ENCODE measurements at places on chromosomes 2 and 18.

DNA sequence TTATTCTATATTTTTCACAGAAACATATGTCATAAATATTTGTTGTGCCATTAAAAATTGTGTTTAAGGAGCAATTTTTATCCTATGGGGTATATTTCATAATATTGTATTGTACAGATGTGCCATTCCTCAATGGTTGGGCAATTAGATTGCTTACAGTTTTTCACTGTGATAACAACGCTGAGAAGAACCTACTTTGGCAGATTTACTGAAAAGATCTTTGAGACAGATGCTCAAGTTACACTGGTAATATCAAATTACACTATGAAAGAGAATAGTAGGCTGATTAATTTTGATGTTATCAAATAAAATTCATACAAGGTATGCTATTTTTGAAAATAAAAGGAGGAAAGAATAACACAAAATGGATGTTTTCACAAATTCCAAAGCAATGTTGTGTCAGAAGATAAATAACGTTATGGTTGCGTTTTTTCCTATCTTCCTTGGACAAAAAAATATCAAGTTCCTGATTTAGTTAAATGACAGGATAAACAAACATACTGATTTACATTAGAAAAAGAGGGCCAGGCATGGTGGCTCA lies 335.1 kb upstream of the ZNF521 start:
- no peak for DNase-seq

DNA sequence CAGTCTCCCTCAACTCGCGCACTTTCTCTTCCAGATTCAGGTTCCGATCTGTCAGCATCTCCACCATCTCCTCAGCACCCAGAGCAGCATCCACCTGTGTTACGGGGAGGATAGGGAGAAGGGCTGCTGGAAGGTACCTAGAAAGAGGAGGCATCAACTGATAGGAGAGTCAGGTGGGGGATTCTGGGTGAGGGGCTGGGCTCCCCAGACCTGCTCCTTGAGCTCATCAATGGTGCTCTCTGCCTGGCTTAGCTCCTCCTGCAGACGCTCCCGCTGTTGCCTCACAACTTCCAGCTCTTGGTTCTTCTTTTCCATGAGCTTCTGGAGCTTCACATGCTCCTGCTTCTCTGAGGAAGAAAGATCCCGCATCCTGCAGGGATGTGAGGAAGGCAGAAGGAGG lies 10.1 kb downstream of the DCTN1 start:
- no peak for DNase-seq

DNA sequence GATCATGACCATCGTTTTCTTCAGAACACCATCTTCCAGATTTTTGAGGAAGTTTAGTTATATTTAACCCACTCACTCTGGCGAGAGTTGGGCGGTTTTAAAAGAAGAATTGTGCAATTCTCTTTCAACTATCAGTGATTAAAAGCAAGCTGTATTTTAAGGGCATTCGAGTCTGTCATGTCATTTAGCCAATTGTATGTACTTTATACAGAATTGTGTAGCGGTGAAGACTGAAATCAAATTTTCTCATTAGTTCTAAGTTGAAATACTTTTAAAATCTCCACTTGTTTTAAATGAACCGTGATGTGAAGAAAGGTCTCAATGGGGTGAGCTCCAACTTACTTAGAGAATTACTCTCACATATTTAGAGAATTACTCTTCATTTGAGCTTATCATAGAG lies 214.6 kb upstream of the DTNA start:
- DNase-seq, result no peak

DNA sequence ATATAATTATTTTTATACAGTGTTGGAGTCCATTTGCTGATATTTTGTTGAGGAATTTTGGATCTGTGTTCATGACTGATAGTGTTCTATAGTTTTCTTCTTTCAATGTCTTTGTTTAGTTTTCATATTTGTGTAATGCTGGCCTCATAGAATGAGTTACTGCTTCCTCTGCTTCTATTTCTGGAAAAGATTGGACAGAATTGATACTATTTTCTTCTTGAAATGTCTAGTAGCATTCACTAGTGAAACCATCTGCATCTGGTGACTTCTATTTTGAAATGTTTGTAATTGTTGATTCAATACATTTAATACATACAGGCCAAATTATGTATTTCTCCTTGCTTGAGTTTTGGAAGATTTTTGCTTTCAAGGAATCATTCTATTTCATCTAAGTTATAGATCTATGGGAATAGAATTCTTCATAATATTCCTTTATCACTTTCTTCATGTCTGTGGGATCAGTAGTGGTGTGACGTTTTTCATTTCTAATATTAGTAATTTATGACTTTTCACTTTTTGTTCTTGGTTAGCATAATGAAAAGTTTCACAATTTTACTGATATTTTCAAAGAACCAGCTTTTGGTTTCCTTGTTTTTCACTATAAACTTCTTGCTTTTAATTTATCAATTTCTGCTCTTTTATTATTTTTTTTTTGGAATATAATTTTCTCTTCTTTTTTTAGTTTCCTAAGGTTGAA lies 509.9 kb upstream of the VRK2 start:
- no peak for DNase-seq

- DNase-seq, result no peak
These were observed 63.6 kb downstream of the ASXL2 start for GRCh38 chr2:25814681-25815080.

GRCh38 chr18:78978349-78979055 lies 1.1 kb upstream of the SALL3 start:
- no peak for DNase-seq

- no peak for DNase-seq
These were observed 118.4 kb downstream of the TSN start for GRCh38 chr2:121873864-121874263.

DNA sequence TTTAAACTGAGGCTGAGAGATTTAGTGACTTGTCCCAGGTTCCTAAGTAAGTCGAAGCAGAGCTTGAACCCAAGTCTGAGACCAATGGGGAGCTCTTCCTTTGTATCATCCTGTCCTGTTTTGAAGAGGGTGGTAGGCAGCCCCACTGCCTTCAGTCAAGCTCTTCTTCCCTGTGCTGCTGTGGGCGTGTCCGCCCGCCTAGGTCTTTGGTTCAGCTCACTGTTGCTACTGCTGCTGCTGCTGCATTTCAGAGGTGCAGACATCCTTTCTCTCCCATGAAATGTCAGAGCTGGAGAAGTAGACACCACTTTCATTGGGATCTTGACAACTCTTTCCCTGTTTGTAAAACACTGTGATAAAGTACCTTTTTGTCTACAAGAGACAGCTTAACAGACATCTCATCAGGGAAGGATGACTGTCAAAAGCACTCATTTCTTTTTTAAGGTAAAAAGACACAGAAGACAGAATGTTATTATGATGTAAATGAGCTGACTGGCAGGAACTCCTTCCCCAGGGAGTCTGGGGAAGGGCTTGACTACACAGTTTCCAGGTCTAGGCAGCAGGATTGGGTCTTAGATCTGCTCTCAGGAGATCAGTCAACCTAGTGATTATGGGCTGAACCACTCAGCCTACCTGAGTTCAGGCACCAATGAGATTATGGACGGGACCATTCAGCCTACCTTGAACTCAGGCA lies 91.7 kb upstream of the TRIB2 start:
- no peak for DNase-seq

DNA sequence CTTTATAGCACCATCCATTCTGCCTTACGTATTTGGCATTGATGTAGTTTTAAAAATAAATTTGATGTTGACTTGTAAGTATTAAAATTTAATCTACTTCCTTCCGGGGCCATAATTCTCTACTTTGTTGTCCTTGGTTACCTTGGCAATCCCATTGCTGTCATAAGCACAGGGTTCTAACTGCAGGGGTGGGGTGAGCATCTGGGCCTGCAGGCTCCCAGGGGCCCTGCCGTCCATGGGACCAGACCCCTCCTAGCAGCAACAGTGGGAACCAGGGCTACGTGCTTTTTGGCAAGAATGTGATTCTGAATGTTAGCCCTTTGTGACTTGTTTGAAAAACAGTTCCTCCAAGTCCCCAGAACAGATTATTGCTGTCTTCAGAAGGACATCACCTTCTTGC lies 4.9 kb downstream of the ASAP2 start:
- no peak for DNase-seq

DNA sequence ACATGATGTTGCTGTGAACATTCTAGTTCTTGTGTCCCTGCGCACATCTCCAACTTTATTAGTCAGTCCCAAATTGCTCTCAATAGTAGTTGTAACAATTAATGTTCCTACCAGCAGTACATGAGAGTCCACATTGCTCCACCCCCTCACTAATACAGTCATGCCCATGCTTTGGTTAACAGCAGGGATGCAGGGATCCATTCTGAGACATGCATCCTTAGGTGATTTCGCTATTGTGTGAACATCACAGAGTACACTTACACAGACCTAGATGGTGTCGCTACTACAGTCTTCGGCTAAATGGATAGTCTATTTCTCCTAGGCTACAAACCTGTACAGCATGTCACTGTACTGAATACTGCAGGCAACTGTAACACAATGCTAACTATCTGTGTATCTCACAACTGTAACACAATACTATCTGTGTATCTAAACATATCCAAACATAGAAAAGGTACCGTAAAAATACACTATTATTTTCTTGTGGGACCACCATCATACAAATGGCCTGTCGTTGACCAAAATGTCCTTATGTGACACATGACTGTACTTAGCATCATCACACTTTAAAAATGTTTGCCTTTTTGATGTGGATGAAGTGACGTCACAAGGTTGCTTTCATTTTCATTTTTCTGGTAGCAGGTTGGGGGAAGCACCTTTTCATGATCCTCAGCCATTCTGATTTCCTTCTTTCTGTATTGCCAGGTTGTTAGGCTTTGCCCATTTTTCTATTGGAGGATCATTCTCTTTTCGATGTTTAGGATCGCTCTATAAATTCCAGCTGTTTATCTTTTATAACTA lies 82.9 kb upstream of the RNF152 start:
- DNase-seq, result no peak

DNA sequence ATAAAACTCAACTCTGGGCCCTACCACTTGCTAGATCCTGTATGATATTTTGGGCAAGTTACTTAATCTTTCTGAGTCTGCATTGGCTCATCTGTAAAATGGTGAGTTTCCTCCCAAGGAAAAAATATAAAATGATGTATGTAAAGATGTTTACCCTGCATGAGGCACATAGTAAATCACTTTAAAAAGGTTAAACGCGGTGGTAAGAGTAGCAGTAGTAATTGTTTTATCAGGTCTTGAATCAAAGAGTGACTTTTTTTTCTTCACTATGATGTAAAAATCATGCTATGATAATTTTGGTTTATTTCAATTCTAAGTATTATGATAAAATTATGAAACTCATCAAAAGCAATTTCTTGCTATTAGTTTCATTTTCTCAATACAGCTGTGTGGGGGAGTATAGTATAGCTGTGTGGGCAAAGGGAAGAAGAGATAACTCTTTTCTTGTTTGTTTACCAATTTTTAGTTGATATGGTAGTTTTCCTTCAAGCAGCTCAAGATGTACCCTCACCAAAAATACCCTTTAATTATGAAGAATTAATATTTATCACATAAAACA lies 10.7 kb downstream of the ARHGAP15 start:
- DNase-seq, result no peak

GRCh38 chr2:75320898-75321598 lies 121.7 kb upstream of the TACR1 start:
- no peak for DNase-seq

DNA sequence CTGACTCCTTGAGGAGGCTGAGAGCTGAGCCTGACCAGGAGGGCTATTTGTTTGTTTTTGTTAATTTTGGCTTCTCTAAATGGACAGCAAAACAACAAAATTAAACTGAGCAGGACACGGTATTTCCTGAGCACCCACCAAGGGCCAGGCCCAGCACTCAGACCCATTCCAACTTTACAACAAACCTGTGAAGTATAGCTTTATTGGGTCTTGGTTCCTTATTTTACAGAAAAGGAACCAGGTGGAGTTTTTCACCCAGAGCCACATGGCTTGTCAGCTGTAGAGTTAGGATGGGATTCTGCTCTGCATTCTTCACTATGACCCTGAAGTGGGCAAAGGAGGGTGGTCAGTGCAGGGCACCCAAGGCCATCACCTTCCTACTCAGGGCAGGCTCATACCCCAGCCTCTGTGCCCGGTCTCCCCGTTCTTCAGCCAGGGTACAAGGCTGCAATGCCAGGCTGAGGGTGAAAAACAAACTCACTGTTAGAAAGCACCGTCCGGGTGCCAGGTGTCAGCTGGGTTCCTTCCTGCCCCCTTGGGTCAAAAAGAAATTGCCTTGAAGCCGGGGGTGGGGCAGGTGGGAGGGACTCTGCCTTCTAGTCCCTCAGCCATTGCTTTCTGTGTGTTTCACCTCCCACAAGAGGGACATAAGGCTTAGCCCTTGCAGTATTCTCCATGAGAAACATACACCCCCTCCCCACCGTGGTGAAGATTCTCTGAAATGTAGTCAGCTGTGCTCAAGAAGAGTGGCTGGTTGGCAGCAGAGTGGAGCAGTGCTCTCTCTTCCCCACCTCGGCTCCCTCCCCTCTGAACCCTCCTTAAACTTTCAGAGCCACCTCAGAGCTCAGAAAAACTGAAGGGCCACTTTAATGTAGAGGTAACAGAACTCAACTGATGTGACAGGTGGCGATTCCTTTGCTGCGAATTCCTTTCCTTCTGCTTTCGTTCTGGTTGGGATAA lies 2.2 kb downstream of the PSD4 start:
- DNase-seq, result no peak

DNA sequence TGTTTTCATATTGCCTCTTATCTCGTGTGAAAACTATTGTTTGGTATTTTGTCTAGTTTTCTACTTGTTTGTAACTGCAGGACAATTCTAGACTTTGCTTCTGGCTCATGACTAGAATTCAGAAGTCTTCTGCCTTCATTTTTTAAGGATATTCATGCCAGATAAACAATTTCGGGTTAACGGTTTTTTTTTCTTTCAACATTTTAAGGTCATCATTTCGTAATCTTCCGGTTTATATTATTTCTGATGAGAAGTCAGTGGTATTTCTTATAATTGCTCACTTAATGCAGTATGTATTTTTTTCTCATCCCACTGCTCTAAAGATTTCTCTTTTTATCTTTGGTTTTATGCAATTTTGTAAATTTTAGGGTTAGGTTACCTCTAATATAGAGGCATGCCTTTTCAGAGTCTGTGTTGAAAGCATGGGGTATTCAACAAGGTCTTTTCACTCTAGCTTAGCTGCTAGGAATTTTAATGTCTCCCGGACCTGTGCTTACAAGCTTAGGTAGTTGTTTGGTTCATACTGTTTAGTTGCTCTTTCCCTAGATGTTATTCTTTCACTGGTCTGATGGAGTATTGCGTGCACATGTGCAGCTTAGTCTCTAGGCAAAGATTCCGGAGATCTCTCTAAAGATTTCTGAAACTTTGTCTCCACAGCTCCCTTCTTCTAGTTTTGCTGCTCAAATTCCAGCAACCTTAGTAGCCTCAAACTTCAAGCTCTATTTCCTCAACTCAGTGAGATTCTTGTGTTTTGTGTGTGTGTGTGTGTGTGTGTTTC lies 198.1 kb downstream of the MCFD2 start:
- no peak for DNase-seq

Measured in NCI-H1092 treated with DMSO at 0.1 percent for 48 hours (cell line).